Midbrain (tissue), 1 donor: ENCODE measurements at places on chromosomes 5 and 9.

- no peak for DNase-seq
Observed at GRCh38 chr9:102461156-102461819, 533.8 kb upstream of the CYLC2 start.

GRCh38 chr5:74945561-74946165 is 79.5 kb upstream of the FAM169A start:
- DNase-seq: no peak

GRCh38 chr5:32394981-32395380 is 49.6 kb downstream of the ZFR start:
- no peak for DNase-seq

DNA sequence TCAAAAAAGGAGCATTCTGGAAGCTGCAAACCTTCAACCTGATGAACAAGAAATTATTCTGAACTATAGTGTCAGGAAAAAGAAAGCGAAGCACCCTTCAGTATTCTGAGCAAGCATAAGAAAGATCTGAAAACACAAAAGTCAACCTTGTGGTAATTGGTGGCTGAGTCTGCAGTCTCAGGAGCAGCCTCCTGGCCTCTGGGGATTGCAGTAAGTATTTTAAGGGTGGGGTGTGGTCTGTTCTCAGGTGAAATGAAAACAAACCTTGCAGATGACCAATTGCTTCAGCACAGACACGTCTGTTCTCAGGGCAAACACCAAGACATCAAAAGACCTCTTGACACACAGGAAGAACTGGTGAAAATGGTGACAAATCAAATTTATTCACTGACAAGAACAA is 147.8 kb upstream of the RAPGEF1 start:
- DNase-seq: no peak

DNA sequence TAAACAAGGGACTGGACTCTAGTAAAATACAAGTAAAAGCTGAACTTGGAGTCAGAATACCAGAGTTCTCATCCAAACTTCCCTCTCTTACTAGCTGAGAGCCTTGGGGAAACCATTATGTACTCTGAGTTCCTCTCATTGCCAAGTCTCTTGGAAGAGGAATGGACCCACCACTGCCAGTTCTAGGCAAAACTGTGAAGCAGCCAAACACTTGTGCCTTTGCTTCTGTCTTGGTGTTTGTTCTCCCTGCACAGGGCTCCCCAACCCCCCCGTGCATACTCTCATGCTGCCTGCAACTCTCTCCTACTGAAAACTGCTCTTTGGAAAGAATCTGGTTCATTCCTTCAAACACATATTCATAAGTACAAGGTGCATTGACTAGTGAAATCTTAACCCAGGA is 102.6 kb downstream of the PDZD2 start:
- peak; percentile 59 for DNase-seq

- no peak for DNase-seq
Observed at GRCh38 chr5:134769206-134769605, 10.6 kb downstream of the DDX46 start.

DNA sequence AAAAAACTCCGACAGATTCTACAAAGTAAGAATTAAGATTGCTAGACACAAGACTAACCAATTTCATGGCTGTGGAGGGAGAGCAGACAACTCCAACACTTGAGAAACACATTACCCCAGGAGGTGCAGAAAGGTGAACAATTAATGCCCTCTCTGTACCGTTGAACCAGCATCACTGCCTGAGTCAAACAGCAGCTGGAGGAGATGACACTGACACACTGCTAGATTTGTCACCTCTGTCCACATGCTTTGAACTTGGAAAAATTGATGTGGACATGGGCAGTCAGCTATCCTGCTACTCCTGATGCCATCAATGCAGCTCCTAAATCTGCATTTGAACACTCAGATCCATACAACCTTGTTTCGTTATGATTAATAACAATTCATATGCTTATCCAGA is 51.7 kb downstream of the GPBP1 start:
- no peak for DNase-seq

DNA sequence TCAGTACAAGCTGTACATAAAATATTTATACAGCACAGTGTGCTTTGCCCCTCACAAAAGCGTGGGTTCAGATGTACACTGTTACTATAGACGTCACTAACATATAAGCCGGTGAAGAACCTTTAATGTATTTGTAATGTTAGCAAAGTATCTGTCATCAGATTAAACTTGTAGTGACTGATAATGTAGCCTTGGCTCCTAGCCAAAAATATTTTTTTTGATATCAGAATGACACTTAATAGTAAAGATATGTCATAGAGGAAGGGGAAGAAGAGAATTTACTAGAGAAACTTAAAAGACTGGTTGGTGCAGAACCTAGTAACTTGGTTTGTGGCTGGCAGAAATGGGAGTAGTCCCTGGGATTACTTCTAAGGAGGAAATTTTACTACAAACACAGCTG is 258.7 kb upstream of the DMRT1 start:
- DNase-seq: no peak

DNA sequence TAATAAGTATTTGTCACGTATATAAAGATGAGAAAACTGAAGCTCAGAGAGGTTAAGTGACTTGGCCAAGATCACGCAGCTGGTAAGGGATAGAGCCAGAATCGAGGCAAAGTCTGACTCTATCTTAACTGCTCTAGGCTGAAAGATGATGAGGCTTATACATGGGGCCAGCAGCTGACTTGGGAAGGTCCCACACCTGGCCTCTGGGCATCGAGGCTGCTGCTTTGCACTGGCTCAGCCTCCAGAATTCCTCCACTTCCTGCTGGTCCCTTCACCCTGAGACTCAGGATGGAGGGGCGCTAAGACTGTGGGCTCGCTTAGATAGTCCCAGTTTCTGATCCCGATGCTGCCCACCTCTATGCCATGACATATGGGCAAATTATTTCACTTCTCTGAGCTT is 35.2 kb downstream of the CAMK2A start:
- no peak for DNase-seq

GRCh38 chr5:64497386-64497785 is 8.4 kb upstream of the RGS7BP start:
- no peak for DNase-seq

GRCh38 chr5:137126829-137127228 is 372.3 kb downstream of the SPOCK1 start:
- no peak for DNase-seq

- no peak for DNase-seq
Observed at GRCh38 chr9:33131790-33132772, 35.1 kb downstream of the B4GALT1 start.

GRCh38 chr5:17925276-17925675 is 291.0 kb downstream of the TAF11L14 start:
- no peak for DNase-seq
